ENCODE measurements at places on chromosomes 6 and 20.

DNA sequence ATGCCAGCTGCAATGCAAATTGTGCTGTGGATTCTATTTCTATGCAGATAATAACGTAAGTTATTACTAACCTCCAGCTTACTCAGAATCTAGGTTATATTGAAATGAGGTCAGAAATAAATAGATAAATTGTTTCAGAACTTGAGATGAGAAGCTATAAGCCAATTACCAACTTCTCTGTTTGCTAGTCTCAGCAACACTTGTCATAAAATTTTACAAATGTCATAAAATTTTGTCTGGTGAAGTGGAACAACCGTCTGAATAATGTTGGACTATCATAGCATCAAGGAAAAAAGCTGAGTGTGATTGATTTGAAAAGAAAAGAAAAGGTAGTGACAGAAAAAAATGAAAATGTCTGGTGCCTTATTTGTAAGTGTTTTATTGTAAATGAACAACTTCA is 36.7 kb downstream of the COL9A1 start:
- no peak for DNase-seq

GRCh38 chr6:46719099-46719498 is 16.1 kb downstream of the PLA2G7 start:
- DNase-seq: no peak

DNA sequence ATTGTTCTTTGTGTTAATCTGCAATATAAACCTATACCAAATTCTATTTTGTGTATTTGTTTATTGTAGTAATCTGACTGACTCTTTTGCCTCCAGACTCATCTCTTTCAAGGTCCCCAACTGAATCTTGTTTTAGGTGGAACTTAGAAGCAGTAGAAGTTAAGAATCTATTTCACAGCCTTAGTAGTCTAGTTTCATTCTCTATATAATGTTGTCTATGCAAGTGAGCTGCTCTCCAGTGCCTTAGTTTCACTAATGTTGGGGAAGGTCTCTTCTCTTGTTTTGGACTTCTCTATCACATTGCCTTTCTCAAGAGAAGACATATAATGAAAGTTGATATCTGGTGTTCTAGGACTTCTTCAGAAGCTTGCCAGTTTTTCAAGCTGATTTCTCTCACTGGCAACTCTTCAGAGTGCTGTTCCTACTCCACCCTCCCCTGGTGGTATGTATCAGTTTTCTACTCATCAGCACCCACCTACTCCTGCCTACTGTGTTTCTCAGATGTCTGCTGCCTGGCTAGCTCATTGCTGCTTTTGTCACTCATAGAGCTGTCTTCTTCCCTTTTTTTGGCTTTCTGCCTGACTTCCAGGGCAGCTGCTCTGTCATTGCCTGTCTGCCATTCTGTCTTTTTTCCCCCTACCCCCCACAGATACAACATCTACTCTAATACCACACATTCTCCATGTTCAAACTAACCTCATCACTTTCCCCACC is 82.1 kb downstream of the PTPRA start:
- DNase-seq: no peak

GRCh38 chr6:3740551-3741476 is 10.7 kb downstream of the PXDC1 start:
- no peak for DNase-seq

DNA sequence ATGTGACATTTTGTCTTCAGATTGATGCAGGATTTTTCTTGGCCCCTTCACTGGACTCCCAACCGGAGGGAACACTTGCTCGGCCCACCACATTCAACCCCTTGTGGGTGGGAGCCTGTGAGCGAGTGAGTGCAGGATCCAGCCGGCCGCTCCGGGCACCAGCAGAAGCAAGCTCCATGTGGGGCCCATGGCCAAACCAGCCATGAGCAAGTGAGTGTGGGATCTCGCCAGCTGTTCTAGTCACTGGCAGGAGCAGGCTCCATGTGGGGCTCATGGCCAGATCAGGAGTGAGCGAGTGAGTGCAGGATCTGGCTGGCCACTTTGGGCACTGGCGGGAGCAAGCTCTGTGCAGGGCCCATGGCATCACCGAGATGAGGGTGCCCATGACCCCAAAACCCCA is 42.6 kb downstream of the OSTM1 start:
- DNase-seq: no peak

DNA sequence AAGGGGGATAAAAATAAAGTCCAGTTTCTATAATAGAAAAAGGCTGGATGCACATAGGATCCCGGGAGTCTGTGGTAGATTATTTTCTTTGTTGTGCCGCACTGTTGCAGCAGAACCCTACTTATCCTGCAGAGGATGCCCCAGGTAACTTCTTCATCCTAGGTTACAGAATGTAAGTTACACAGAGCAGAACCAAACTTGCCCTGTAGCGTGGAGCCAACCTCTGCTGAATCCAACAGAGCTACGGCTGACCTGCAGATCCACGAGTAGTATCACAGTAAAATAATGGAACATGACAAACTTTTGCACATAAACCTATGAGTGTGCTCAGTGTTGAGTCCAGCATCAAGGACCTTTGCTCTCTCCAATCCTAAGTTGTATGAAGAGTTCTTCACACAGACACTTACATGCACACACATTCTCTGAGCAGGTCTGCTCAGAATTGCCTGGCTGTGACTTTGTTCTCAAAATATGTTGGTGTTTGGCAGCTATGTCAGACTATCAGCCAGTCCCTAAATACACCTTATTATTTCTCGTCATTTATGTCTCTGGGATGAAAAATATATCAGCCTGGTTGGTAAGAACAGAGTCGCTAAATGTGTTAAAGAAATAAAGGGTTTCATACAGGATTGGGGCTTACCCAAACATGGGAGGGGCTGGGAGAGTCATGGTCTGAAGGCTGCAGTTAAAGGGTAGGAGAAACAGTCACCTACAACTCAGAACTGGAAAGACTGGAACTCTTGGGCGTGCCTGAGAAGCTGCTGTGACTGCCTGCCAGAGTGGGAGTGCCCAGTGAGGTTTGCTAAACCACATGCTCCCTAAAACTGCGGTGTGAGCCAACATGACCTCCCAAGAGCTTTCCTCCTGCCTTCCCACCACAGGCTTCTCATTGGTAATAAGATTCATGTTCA is 165.1 kb upstream of the SLC24A3 start:
- no peak for DNase-seq

- peak; percentile 23 for DNase-seq
These were observed 518 bp downstream of the PEX6 start for GRCh38 chr6:42978487-42978838.

GRCh38 chr6:157747370-157747769 is 75.7 kb upstream of the SNX9 start:
- no peak for DNase-seq

GRCh38 chr20:21336455-21337151 is 33.5 kb downstream of the XRN2 start:
- DNase-seq: no peak

GRCh38 chr6:467671-468082 is 76.1 kb downstream of the IRF4 start:
- DNase-seq: no peak

GRCh38 chr6:117907601-117908245 is 659 bp downstream of the SLC35F1 start:
- DNase-seq: no peak

Measured in activated naive CD8-positive, alpha-beta T cell treated with anti-CD3 and anti-CD28 coated beads, Interleukin-2, amount 50 U/mL, for 24 hours (primary cell).